ENCODE measurements at places on chromosomes 7 and 10.

- DNase-seq: no peak
Observed at GRCh38 chr10:63439607-63440006, 26.2 kb downstream of the JMJD1C start.

DNA sequence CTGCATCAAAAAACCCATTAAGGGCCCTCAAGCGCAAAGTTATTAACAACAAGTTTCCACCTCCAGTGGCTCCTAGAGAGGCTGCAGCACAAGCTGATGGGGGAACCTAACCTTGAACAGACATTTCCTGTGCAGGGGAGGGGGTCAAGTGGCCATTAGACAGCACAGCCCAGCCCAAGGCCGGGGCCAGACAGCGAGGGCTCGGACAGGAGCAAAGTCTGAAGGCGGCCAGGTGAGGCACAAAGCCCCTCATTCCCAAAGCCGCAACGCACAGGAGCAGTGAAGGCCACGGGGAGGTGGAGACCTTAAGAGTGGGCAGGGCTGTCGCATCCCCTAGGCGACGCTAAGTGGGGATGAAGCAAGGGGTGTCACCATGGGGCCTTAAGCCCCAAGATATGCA is 73.2 kb upstream of the ZNF746 start:
- no peak for DNase-seq

DNA sequence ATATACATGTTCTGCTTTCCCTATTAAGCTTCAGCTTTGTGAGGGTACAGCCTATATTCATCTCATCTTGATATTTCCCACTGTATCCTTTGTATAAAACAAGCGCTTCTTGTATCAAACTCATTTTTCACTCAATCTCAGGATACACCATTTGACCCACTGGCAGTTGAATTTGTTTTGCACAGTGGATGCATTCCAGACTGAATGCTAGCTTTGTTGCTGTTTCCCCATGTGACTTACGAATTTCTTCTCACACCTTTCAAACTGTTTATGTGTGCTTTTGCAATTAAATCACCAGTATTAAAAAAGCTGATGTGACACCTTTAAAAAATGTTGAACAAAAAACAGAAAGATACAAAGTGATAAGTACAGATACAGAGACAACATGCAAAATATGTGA is 180.9 kb downstream of the ZNF438 start:
- DNase-seq: no peak

DNA sequence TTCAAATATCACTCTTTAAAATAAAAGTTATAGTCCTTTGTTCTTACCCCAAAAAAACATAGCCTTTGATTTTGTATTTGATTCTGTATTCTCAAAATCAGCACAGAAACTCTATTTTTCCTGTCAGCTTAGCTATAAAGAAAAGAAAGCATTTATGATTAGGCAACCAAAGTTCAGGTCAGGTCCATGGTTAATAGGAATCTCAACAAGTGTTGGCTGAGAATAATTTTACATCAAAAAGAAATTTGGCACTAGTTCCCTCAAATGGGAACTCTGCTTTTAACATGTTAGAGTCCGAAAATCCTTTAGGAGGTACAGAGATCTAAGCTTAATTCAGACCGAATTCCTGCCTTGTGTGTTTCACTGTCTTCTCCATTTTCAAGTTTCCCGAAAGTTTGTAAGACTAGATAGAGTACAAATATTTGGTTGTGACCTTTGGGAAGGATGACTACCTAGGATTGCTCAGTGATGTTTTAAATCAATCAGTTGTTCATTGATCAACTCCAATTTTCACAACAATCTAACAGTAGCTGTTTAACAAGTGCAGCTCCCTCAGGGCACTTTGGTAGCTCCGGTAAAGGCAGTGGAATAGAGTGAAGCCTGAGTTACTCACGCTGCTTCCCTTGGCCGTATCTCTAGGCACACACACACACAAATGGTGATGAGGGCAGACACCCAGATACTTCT is 8.8 kb upstream of the ENO4 start:
- DNase-seq: no peak

DNA sequence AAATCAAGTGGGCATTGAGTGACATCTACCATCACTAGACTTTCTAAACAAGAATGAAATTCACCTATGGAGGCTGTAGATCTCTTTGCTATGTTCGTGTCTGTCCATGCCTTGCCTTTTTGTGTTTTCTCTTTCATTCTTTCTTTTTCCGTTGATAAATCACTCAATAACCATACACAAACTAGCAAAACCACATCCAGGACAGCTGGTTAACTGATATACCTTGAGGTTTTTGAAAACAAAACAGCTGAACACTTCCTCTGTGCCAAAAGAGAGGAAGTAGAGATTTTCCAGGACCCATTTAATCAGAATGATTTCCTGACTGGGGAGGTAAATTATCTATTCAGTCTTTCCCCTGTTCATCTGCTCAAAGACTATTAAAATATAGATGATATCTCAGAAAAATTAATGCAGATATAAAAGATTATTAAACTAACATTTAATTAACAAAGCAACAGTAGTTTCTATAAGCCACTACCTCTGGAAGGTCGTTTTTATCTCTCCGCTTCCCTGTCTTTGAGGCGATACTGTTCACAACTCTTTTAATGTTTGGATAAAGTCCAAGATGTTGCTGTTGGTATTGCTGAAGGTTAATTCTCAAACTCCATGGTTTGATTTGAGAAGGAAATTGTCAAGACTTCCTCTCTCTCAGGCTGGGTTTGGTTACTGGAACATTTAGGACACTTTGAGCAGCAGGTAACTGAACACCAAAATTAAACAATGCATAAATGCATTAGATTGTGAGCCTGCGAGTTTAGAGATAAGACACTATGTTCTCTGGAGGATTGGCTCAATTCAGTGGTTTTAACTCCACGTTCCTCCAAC is 24.4 kb upstream of the C10orf67 start:
- no peak for DNase-seq

DNA sequence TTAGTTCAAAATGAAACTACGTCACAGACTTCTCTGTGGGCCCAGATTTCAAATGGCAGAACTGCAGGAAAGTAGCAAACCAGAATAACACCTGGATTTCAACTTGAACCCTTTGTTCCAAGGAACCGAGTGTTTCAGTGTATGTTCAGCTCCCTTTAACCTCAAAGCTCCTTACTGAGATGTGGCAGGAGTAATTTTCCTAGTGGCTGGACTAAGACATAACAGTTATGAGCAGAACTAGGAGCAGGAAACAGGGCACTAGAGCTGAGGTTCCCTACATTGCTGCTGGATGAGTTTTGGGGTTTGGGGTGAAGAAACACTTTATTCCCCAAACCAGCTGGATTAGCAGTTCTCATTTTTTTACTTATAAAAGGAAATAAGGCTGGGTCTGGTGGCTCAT is 50.1 kb downstream of the NSUN6 start:
- no peak for DNase-seq

GRCh38 chr7:46847126-46847525 is 734.8 kb downstream of the TNS3 start:
- DNase-seq: no peak

DNA sequence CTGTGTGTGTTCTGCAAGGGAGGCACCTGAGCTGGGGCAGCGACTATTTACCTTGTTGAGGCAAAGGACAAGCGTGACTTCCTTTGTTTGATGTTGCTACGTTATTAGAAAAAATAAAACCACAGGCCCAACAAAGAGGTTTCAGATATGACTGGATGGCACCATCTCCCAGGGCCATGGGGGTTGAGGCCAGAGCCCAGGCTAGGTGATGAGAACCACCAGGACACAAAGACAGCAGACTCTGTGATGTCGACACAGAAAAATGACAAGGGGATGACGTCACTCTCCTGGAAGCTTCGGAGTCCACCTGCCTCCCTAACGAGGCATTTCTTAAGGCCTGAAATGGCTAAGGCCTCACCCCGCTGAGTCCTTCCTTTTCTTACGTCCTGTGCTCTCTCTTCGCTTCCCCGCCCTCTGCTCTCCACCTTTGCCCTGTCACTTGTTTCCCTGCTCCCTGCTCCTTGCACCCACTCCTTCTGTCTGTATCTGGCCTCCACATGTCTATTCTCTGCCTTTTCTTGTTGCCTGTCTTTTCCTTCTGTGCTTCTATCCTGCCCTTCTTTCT is 83.0 kb upstream of the ADRB1 start:
- DNase-seq: peak; percentile 50

DNA sequence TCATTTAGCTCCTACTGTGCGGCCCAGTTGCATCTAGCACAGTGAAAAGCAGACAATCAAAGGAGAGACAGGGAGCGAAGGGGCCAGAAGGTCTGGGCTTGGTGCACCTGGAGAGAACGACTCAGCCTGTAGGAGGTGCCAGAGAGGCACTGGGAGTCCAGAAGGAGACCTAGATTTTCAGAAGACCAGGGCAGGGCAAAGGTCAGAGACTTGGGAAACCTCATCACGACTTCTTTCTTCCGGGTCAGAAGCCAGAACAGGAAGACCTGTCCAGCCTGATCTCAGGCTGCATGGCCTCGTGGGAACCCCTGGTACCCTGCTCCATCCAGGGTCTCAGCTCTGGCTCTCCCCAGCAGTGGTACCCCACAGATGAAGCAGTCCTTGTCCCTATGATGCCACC is 5.2 kb downstream of the AGAP3 start:
- no peak for DNase-seq

- DNase-seq: no peak
Observed at GRCh38 chr7:80548840-80549530, 37.1 kb upstream of the GNAT3 start.

- no peak for DNase-seq
Observed at GRCh38 chr7:131330299-131330698, 2.6 kb downstream of the MKLN1 start.

DNA sequence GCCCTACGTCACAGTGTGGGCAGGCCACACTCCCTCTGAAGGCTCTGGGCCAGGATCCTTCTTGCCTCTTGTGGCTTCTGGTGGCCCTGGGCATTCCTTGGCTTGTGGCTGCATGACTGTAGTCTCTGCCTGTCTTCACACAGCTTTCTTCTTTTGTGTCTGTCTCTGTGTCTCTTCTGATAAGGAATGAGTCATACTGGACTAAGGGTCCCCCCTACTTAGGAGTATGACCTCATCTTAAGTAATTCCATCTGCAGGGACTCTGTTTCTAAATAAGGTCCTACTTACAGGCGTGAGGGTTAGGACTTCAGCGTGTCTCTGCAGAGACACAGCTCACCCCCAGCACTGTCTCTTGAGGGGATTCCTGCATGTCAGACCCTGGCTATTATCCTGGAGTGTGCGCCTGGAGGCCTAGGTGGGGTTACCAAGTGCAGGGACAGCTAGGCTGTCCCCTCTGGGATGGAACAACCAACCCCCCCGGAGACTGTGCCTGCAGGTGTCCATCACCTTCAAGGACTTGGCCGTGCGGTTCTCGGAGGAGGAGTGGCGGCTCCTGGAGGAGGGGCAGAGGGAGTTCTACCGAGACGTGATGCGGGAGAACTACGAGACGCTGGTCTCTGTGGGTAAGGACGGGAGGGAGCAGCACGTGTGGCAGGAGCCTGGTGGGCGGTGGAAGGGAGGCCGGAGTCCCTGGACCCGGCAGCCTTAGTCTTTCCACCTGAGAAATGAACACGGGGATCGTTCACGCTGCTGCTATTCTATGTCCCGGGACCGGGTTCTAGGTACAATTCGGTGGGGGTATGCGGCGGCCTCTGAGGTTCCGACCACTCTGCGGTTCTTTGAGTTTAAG is 54.1 kb downstream of the ZNF467 start:
- no peak for DNase-seq

DNA sequence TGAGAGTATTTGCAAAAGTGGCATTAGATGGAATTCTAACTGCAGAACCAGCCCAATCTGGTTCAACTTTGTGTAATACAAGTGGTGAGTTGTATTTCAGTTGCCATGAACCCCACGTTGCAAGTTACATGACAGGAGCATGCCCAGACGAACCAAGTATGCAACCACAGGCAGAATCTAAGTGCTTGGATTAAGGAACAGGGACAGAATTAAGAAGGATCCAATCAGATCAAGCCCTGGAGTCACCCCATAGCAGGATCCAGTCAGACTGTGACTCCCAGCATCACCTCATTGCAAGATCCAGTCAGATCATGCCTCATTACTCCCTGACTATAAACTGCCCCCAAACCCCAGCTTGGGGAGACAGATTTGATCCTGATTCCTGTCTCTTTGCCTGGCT is 388.7 kb upstream of the NRP1 start:
- DNase-seq: no peak

GRCh38 chr7:157404845-157405481 is 68.2 kb downstream of the DNAJB6 start:
- DNase-seq: no peak

DNA sequence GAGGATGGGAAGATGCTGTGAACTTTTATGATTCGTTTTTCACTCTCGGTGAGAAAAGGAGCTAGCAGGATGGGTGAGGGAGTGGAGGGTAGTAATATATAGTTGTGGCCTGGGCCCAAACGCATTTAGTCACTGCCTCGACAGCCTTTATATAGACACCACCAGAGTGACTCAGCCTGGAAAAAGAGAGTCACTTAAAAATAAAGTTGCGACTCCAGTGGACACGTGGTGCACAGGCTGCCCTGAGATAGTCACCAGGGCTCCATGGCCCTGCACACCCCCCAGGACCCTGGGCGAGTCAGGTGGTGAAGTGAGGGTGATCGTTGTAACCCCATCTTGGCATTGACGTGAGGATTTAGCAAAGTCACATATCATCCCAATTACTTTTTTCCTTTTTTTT is 106.7 kb downstream of the CUX1 start:
- DNase-seq: no peak

- DNase-seq: no peak
Observed at GRCh38 chr7:80097756-80098155, 36.9 kb upstream of the GNAI1 start.

- no peak for DNase-seq
Observed at GRCh38 chr10:110239892-110240291, 32.5 kb downstream of the MXI1 start.
